Right atrium auricular region (tissue), 2 donors: ENCODE measurements at places on chromosomes 16 and 17. TPM values are rescaled to one million over a fixed set of nuclear protein-coding genes. Genes with fewer than 3 reads are reported as not detected.
A peak's percentile ranks its signal among the peaks of the same experiment; 100 is the strongest.

KRT32 gene
- not detected for total RNA-seq

CES3 gene
- 0.16 TPM for total RNA-seq

ITGA2B gene
- total RNA-seq = 2.6 TPM

FBXL16 gene
- total RNA-seq = 1.7 TPM

HAGHL gene
- total RNA-seq = 9.6 TPM

SNAI3 gene
- 1.0 TPM for total RNA-seq

ATP2C2 gene
- not detected for total RNA-seq

GALK1 gene
- 19.6 TPM for total RNA-seq

ACACA gene
- total RNA-seq = 10.2 TPM

ANKRD40CL gene
- not detected for total RNA-seq

GRCh38 chr16:2084895-2085625, 37.3 kb downstream of the TSC2 start:
- DNase-seq = no peak

DNA sequence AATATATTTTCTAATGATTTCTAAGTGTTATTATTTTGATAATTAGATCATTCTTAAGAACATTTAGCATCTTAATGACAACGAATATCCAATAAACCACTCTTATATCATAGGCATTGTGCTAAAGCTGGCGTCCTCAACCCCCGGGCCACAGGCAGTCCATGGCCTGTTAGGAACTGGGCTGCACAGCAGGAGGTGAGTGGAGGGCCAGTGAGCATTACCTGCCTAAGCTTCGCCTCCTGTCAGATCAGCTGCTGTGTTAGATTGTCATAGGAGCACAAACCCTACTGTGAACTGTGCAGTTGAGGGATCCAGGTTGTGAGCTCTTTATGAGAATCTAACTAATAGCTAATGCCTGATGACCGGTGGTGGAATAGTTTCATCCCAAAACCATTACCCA, 3.7 kb downstream of the DUXB start:
- DNase-seq = no peak

- DNase-seq = no peak
Observed at GRCh38 chr17:60170835-60171752, 21.3 kb downstream of the CA4 start.

GRCh38 chr16:12458591-12459358, 344.9 kb downstream of the CPPED1 start:
- no peak for DNase-seq

DNA sequence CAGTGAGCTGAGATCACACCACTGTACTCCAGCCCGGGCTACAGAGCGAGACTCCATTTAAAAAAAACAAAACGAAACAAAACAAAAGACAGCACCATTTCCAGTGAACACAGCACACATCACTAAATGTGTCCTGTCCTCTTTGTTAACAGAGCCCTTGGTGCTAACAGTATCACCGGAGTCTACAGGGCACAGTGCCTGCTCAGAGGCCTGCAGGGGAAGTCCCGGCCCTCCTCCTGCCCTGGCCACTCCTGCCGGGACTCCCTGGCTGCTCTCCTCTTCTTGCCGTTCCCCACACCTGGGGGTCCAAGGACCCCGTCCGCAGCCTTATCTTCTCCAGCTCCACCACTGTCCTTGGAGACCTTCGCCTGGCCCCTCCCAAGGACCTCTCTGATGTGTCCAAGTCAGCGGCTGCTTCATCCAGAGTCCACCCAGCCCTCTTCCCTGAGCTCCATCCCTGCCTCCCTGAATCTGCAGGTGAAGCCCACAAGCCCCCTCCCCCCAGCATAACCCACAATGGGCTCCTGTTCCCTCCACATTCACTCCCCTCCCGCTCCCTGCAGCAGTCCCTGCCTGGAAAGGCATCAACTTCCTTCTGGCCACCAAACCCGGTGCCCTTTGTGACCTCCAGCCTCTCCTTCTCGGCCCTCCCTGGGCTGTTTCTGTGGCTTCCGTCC, 8.5 kb downstream of the TRPV1 start:
- DNase-seq = no peak

DNA sequence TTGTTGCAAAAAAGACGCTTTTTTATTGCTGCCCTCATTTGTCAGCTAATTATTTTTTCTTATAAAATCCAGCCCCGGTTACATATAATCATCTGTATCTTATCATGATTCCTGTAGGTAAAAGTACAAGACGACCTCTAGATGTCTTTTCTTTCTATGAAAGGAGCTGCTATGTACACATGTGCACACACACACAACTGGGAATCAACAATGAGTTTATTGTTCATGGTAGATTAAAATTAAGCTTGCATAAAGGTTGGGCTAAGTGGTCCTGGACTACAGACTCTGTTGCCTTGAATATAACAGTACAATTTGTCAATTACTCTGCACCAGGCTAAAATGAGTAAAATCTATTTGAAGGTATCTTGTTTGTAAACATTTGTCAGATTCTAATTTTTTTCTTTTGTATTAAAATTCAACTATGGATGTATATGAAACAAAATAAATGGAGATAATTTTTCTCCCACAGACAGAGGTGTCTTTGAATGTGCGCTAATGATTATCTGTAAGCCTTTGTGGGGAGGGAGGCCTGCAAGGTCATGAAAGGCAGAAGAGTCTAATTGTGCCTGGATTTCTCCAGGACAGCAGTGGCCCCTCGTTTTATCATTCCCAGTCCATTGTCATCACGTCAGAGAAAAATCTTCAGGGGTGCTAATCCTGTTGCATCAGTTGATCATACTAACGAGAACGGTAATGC, 13.4 kb downstream of the C17orf58 start:
- no peak for DNase-seq

GRCh38 chr17:67020293-67020766, 24.0 kb upstream of the CACNG1 start:
- DNase-seq = no peak

DNA sequence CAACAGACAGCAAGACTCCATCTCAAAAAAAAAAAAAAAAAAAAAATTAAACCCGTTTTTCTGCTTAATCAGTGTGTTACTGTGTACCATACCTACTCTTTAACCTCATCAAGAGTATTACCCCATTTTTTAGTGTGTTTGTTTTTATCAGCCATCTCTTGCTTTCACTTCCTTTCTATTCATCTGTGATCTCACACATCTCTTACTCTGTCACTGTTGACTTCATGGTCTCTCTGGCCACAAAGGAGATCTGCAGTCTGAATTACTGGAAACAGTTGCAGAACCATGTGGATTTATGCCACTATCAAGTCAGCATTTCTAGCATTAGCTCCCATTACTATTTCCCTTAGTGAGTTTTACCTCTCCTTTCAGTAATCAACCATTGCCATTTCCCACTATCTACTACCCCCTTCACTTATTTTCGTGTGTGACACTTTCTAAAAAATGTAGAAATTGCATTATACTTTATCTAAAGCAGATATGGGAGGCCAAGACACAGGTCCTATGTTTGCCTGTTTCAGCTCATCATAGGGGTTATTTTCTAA, 20.1 kb downstream of the NDEL1 start:
- no peak for DNase-seq

DNA sequence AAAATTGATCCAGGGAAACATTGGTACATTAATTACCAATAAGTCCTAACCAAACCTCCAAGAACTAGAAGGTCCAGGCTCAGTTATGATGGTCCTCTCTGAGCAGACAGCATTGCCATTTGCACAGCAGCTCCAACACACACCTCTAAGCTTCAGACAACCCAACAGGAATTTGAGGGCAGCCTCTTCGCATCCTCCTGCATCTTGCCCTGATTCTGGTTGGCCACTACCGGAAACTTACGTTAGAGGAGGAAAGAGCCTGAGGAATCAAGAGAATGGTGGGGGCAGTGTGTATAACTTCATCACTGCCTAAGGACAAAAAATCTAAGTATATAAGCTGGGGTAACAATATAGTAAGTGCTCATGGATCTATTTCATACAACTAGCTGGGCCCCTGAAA, 15.7 kb downstream of the FAM117A start:
- DNase-seq = no peak

DNA sequence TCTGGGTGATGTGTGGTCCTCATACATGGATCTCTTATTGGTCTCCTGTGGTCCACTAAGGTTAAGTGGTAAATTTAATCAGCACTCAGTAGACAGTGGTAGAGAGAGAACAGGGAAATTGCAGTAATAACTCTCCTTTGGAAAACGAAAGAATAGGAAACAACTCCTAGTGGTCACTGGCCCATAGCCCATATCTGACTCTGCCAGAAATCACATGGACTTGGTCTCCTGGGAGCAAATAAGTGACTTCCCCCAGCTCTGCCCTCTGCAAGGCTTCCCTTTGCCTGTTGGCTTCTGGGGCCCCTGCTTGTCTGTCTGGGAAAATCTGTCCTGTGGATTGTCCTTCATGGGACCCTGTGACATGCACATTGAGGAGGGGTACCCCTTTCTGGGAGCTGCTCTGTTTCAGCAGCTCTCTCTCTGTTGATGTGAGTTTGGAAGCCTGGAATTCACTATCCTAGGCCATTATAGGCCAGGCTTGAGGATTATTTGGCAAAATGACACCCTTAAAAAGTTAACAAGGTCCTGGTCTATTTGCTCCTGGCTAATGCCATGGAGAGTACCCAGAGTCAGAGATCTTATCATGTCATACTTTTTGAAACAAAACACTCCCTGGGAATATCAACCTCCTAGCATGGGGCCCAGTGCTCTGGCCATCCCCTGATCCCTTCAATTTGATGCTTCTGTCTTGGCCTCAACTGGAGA, 58.0 kb upstream of the HNF1B start:
- no peak for DNase-seq

- no peak for DNase-seq
Observed at GRCh38 chr16:57106767-57107166, 14.4 kb downstream of the CPNE2 start.

DNA sequence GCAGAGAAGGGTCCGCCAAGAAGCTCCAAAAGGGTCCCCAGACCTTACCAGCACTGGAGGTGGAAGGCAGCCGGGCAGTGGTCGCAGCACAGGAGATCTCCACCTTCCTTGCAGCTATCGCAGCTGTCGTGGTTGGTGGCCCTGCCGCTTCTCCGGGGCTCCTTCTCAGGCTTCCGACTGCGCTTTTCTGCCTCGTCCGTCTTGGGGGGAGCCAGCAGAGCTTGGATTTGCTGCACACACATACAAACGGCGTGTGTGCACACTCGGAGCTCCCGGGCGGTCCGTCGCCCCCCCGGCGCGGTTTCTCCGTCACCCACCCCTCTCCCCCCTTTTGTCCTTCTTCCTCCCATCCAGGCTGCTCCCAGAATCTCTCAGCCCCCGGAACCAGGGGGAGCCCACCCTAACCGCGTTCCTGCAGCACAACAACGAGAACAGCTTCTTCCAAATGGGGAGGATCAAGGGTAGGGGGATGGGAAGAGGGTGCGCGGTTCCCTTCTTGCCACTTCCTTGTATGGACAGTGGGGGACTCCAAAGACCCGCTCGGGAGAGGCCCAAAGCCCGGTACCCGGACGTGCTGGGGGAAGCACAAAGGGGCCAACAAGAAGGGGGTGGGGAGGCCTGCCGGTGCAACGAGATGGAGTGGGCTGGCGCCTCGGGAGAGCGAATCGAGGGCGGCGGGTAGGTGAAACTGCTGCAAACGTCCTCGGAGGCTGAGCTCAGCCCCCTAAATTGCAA, 1.1 kb downstream of the PHF12 start:
- DNase-seq = no peak

DNA sequence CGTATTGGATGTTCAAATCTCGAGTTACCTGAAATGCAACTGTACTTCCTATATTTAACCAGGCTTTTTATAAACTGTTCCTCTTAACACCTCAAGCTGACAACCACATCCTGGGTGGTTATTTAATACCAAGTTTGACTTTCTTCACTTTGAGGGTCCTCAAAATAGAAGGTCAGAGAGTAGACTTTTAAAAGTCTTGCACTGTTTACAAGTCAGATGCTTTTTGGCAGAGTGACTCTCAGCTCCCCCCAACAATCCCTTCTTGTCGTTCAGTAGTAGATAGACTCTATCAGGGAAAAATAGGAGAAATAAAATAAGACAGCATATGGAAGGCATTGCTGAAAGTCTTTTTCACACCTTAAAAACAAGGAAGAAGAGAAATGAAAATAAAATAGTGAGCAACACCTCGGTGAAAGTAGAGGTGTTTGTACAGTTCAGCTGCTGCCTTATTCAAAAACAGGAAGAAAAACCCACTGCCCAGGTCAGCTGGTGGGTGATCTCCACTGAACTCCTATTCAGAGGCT, 650.4 kb downstream of the WWOX start:
- DNase-seq = no peak

GRCh38 chr17:44872131-44872768, 24.6 kb downstream of the HIGD1B start:
- peak; percentile 68 for DNase-seq

GRCh38 chr16:79381603-79382042, 218.9 kb downstream of the MAF start:
- DNase-seq = no peak

DNA sequence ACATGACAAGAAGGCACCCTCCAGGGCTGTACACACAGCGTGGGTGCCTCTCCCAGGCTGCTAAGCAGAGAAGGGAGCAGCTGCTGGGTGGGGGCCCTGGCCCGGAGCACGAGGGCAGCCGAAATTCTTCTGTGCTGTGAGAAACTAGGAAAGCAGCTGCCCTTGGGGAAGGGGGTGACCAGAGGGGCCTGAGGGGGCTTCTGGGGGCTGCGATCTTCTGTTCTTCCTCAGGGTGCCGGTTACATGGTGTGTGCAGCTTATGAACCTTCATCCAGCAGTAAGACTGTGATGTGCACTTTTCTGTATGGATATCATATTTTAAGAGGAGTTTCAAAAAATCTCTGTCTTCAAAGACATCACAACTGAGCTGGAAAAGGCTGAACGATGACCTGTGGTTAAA, 43.2 kb upstream of the METRNL start:
- no peak for DNase-seq

- no peak for DNase-seq
Observed at GRCh38 chr16:22710326-22710725, 103.6 kb upstream of the HS3ST2 start.

DNA sequence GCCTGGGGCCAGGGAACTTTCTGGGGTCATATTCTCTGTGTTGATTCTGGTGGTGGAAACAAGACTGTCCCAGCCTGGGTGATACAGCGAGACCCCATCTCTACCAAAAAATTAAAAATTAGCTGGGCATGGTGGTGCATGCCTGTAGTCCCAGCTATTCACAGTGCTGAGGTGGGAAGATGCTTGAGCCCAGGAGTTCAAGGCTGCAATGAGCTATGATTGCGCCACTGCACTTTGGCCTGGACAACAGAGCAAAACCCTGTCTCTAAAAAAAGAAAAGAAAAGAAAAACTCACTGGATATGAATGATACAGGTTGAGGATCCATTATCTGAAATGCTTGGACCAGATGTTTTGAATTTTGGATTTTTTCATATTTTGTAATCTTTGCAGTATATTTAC, 13.6 kb downstream of the SCGB1C2 start:
- DNase-seq = no peak
